ENCODE measurements at places on chromosomes 7 and 10. TPM values are rescaled to one million over a fixed set of nuclear protein-coding genes. Genes with fewer than 3 reads are reported as not detected.

FRG2B gene
- not detected for total RNA-seq

OR2A12 gene
- total RNA-seq = not detected

PRKCQ gene
- total RNA-seq = 46.3 TPM

THAP5 gene
- 28.8 TPM for total RNA-seq

DNA sequence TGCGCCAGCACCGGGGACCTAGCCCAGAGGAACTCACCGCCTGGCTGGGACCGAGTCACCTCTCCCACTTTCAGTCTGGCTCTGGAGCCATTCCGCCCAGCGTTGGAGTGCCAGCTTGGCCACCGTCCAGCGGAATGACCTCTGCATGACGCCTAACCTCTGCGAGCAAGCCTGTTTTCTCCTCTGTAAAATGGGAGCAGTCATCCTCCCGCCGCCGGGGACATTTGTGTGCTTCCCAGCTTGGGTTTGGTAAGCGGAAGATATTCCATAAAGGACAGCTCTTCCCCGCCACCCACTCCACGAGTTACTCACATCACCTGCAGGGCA, 1.3 kb upstream of the ZCCHC24 start:
- no peak overlapping the region for H3K27ac ChIP-seq
- peak overlapping the region; percentile 22 for H3K4me3 ChIP-seq
- peaks cover 12% of the 10 kb centered on the region for H3K27me3 ChIP-seq
- peaks cover 28% of the 10 kb centered on the region for H3K4me1 ChIP-seq

- no peak overlapping the region for H3K4me3 ChIP-seq
- H3K4me1 ChIP-seq = no peaks in the 10 kb centered on the region
- no peak for DNase-seq
- H3K27ac ChIP-seq = no peak overlapping the region
Measured at GRCh38 chr10:71575451-71575850, 144.1 kb downstream of the C10orf105 start.

DNA sequence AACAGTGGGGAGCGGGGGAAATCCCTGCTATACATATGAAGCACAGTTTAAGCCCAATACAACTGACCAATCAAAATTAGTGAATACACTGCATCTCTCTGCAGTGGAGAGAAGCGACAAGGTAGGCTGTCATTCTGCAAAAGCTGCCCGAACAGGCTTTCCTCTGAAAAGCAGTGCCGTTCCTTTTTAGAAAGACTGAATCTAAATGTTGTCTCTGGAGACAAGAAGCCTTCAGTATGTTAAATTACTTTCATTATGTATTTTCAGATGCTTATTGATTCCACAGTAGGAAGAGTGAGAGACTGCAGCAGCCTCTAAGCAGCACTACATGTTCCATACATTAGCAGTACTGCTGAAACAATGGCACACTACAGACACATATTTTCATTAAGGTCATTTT, at the start of gene GPR22:
GPR22 (plus strand) TSS at position 129 of the 400 bp plus-strand sequence. CDS start 4,004 bp downstream, outside the sequence.
- H3K4me3 ChIP-seq = no peak within 1 kb of the TSS
- H3K36me3 ChIP-seq = peaks cover 2% of the 10 kb centered on the region

DNA sequence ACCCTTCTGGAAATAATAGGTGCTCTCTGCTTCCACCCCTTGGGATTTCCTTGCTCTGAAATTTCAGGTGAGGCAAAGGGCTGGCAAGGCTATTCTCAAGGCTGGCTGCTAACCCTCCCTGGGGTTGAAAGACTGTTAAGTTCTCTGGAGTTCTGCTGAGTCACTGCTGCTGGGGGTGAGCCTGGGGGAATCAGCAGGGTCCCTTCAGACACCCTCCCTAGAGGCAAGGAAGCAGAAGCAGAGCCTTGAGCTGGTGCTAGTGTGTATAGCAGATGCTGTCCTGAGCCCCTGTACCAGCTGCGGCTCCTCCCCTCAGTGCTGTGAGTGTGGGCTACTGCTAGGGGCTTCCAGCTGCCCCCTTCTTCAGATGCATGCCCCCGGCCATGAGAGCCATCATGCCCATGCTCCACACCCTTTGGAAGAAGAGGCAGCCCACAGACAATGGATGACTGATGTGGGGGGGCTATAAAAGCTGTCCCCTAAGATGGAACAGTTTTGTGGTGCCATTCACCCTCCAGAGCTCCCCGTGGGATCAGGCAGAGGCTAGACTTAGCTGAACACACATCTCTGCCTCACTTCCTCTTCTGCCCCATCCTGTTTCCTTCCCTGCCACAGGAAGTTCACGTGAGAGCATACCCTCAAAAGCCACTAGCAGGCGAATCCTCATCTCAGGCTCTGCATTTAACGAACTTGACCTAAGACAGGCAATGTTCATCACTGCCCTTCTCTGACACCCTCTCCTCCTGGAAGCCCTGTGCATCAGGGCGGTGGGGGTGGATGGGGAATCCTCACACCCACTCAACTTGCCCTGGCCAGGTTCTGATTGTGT, 91.8 kb downstream of the SH3PXD2A start:
- H3K4me1 ChIP-seq = peaks cover 53% of the 10 kb centered on the region
- H3K4me3 ChIP-seq = peak overlapping the region; percentile 1

DNA sequence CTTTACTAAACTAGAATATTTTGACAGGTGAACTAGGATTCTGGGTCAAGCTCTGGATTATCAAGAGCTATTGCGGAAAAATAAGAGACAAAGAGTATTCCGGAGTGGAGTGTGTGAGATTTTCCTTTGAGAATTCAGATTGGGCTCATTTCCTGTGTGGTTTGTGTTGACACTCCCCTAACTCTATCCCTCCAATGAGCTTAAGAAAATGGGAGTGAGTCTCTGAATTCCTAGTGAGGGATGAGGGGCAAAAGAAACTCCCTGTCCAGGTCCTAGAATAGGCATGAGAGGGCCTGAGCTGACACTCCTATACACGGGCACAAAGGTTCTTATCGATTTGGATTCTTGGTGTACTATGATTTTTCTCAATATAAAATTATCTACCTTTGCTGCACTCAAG, 10.2 kb downstream of the KLF14 start:
- H3K36me3 ChIP-seq = no peaks in the 10 kb centered on the region
- no peak overlapping the region for H3K27ac ChIP-seq
- no peaks in the 10 kb centered on the region for H3K4me1 ChIP-seq
- H3K27me3 ChIP-seq = peaks cover 31% of the 10 kb centered on the region

- no peaks in the 10 kb centered on the region for H3K36me3 ChIP-seq
- no peak overlapping the region for H3K4me3 ChIP-seq
- no peaks in the 10 kb centered on the region for H3K27me3 ChIP-seq
- DNase-seq = no peak
- no peak overlapping the region for H3K27ac ChIP-seq
Measured at GRCh38 chr10:107340326-107340725, 175.8 kb upstream of the SORCS1 start.

GRCh38 chr10:13335881-13336280, 12.2 kb downstream of the SEPHS1 start:
- DNase-seq = no peak
- H3K4me3 ChIP-seq = no peak overlapping the region
- H3K27ac ChIP-seq = no peak overlapping the region
- H3K36me3 ChIP-seq = peaks cover 58% of the 10 kb centered on the region

GRCh38 chr7:104921596-104921995, 92.4 kb upstream of the KMT2E start:
- H3K36me3 ChIP-seq = no peaks in the 10 kb centered on the region
- no peak overlapping the region for H3K27ac ChIP-seq
- no peak overlapping the region for H3K4me3 ChIP-seq
- peaks cover 4% of the 10 kb centered on the region for H3K4me1 ChIP-seq
- no peaks in the 10 kb centered on the region for H3K27me3 ChIP-seq

DNA sequence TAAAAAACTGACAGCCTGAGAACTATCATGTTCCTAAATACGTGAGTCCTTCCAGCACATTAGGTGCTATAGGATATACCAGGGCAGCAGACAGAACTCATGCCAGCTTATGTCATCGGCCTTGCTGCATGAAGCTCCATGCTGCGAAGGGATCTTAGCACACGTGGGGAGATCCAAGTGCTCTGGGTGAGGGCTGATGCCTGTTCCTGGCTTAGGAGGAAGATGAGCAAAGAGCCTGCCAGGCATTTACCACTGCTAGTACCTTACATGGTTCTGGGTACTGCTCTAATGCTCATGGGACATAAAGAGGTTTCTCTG, 43.2 kb downstream of the SVIL start:
- H3K4me1 ChIP-seq = peaks cover 8% of the 10 kb centered on the region
- no peak overlapping the region for H3K4me3 ChIP-seq
- no peak for DNase-seq

DNA sequence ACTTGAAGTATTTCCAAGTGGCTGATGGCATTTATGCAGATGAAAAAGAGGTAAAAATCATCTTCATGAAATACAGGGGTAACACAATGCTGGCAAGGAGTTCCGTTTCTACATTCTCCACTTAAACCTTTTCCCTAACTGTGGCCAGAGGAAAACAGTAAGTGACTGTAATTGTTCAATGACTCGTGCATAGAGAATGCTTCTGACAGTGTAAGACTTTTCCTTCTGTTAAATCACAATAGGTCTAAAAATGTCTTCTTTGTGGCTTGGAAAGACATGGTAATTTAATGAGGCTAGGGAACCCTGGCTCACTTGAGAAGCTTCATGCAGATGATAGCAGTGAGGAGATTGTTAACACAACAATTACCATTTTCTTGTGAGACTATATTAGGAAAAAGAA, 50.3 kb upstream of the RSU1 start:
- H3K36me3 ChIP-seq = no peaks in the 10 kb centered on the region
- H3K4me1 ChIP-seq = no peaks in the 10 kb centered on the region
- H3K27ac ChIP-seq = no peak overlapping the region
- DNase-seq = no peak
- no peak overlapping the region for H3K4me3 ChIP-seq
- H3K27me3 ChIP-seq = no peaks in the 10 kb centered on the region

GRCh38 chr7:150804802-150805201, 4.2 kb downstream of the TMEM176A start:
- H3K27ac ChIP-seq = no peak overlapping the region
- H3K4me3 ChIP-seq = no peak overlapping the region
- peaks cover 33% of the 10 kb centered on the region for H3K27me3 ChIP-seq

GRCh38 chr7:94173436-94173835, 169.3 kb upstream of the BET1 start:
- H3K36me3 ChIP-seq = no peaks in the 10 kb centered on the region
- no peak overlapping the region for H3K4me3 ChIP-seq
- H3K27me3 ChIP-seq = peaks cover 16% of the 10 kb centered on the region
- peaks cover 16% of the 10 kb centered on the region for H3K4me1 ChIP-seq

GRCh38 chr10:114876169-114876568, 54.6 kb downstream of the FHIP2A start:
- H3K36me3 ChIP-seq = no peaks in the 10 kb centered on the region
- peaks cover 10% of the 10 kb centered on the region for H3K4me1 ChIP-seq
- DNase-seq = no peak
- peaks cover 39% of the 10 kb centered on the region for H3K27me3 ChIP-seq

Measured in activated CD8-positive, alpha-beta T cell treated with anti-CD3 and anti-CD28 coated beads for 36 hours (primary cell).